ENCODE measurements at places on chromosomes 6 and 20. TPM values are rescaled to one million over a fixed set of nuclear protein-coding genes. Genes with fewer than 3 reads are reported as not detected.

LCA5 gene
- 8.9 TPM for total RNA-seq

TMEM200A gene
- 8.2 TPM for total RNA-seq

SLC22A7 gene
- not detected for total RNA-seq

SLC25A27 gene
- 37.0 TPM for total RNA-seq

NOX3 gene
- total RNA-seq = not detected

NR2E1 gene
- total RNA-seq = not detected

HCRTR2 gene
- total RNA-seq = not detected

GSTA2 gene
- 0.46 TPM for total RNA-seq

EFCAB8 gene
- total RNA-seq = not detected

ZNF341 gene
- 1.6 TPM for total RNA-seq

FKBP1C gene
- total RNA-seq = not detected

SAMD3 gene
- 2.9 TPM for total RNA-seq

BMP7 gene
- total RNA-seq = 0.83 TPM

GTSF1L gene
- not detected for total RNA-seq

SIRPG gene
- not detected for total RNA-seq

SIRPD gene
- not detected for total RNA-seq

RSPO3 gene
- total RNA-seq = 2.8 TPM

MRAP2 gene
- 0.36 TPM for total RNA-seq

CEP250 gene
- 27.9 TPM for total RNA-seq

PHACTR1 gene
- total RNA-seq = 6.4 TPM

ESR1 gene
- total RNA-seq = 18.5 TPM

ZNF343 gene
- total RNA-seq = 14.8 TPM

MATN4 gene
- not detected for total RNA-seq

ADGRG6 gene
- total RNA-seq = 5.4 TPM

FHL5 gene
- 6.8 TPM for total RNA-seq

Measured in ovary (tissue), 10 donors.